ENCODE measurements at places on chromosomes 4 and X. TPM values are rescaled to one million over a fixed set of nuclear protein-coding genes. Genes with fewer than 3 reads are reported as not detected.

The DDX53 gene
- not detected for total RNA-seq

The AMER1 gene
- total RNA-seq = 5.2 TPM

The MAGEA3 gene
- total RNA-seq = not detected

The SULT1B1 gene
- total RNA-seq = 7.5 TPM

The FMR1NB gene
- not detected for total RNA-seq

The LRPAP1 gene
- total RNA-seq = 147 TPM

The TRIM75 gene
- not detected for total RNA-seq

The PAGE2B gene
- not detected for total RNA-seq

The NWD2 gene
- total RNA-seq = not detected

The GSX2 gene
- total RNA-seq = not detected

The SLC6A14 gene
- total RNA-seq = not detected

The PRRG1 gene
- 10.8 TPM for total RNA-seq

The MAGEC2 gene
- not detected for total RNA-seq

The SRPX gene
- total RNA-seq = 294 TPM

The YY2 gene
- total RNA-seq = 2.5 TPM

The PPP1R2C gene
- not detected for total RNA-seq

The ART3 gene
- not detected for total RNA-seq

The FABP2 gene
- total RNA-seq = not detected

The GIMD1 gene
- not detected for total RNA-seq

The GPR173 gene
- 3.7 TPM for total RNA-seq

The FREM3 gene
- not detected for total RNA-seq

The PPARGC1A gene
- 20.7 TPM for total RNA-seq

The GAGE12F gene
- not detected for total RNA-seq

The C1GALT1C1 gene
- 29.4 TPM for total RNA-seq

The SUPT20HL2 gene
- 1.9 TPM for total RNA-seq

The SSX4 gene
- total RNA-seq = not detected

The FRMD7 gene
- 0.69 TPM for total RNA-seq

The SOWAHB gene
- not detected for total RNA-seq

The UGT2B11 gene
- total RNA-seq = not detected

The STATH gene
- not detected for total RNA-seq

The SH3D19 gene
- total RNA-seq = 140 TPM

The CXCL5 gene
- 0.14 TPM for total RNA-seq

The PHKA2 gene
- total RNA-seq = 14.7 TPM

The COX7B2 gene
- total RNA-seq = not detected

The ENAM gene
- 0.62 TPM for total RNA-seq

The GC gene
- not detected for total RNA-seq

The CT45A6 gene
- not detected for total RNA-seq

The CDKL2 gene
- total RNA-seq = 1.3 TPM

The HPGDS gene
- total RNA-seq = 7.5 TPM

The OPRPN gene
- total RNA-seq = not detected
